Stimulated activated CD4-positive, alpha-beta T cell treated with anti-CD3 and anti-CD28 coated beads, Interleukin-12 subunit alpha, Interleukin-12 subunit beta, amount 100 ng/mL, for 48 hours (primary cell): ENCODE measurements at places on chromosomes 5 and 9.

DNA sequence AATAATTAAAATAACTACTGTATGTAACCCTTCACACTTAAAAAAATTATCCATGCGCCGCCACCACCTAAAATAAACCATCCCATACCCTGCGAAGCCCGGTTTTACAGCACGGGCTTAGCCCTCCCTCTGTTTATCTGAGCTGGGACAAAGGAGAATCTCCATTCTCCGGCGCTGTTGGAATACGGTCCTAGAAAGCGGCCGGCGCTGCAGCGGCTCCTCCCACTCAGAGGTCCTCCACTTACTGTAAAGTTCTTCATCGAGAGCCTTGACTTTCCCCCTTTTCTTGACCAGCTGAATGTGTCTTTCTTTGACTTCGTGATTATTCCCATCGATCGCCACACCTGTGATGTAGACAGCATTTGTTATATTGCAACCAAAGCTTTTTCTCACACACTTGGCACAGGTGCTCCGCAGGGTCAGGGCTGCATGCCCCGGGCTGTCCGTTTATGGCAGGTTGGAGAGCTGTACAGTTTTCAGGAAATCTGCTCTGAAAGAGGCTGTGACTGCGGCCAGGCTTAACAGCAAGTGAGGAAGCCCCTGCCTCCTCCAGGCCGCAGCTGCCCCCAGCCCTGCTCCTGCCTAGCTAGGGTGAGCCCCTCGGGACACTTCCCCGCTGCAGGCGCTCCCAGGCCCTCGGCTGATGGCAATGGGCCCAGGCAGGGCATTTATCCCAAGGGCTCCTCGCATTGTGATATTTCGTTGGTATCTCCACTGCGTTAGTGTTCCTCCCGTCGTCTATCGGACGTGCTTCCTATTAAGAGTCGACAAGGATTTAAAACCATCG is 16.7 kb downstream of the GFPT2 start:
- DNase-seq = no peak

DNA sequence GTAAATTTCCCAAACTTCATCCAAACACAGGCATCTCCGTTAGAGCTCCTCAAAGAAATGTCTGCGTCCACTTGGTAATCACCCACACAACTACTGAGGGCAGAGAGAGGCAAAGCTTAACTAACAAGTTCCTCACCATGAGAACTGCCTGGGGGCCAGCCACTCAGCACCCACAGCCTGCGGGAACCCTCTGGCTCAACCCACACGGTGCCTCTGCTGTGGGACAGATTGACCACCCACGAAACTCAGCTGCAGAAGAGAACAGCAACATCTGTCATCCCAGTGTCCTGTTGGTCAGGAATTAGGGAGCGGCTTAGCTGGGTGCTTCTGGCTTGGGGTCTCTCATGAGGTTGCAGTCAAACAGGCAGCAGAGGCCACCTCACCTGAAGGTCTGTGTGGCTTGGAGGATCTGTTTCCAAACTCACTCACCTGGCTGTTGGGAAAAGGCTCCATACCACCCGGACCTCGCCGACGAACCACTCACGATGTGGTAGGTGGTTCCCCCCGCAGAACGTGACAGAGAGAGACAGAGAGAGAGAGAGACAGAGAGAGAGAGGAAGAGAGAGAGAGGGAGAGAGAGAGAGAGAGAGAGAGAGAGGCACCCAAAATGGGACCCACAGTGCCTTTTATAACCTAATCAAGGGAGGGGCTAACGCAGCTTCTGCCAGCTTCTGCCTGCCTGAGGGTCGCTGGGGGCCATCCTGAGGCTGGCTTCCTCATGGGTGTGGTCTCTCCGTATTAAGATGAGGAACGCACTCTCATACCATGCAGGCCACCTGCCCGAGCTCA is 103.5 kb downstream of the OLFM1 start:
- DNase-seq = no peak

GRCh38 chr9:89153232-89154017 is 25.2 kb downstream of the SHC3 start:
- DNase-seq = peak; percentile 31

GRCh38 chr9:88537761-88538091 is 2.7 kb downstream of the NXNL2 start:
- no peak for DNase-seq

GRCh38 chr5:83368835-83369234 is 102.7 kb upstream of the VCAN start:
- no peak for DNase-seq

GRCh38 chr9:73026375-73026774 is 73.5 kb upstream of the ALDH1A1 start:
- DNase-seq = no peak

- DNase-seq = no peak
Measured at GRCh38 chr9:116705531-116705930, 18.4 kb downstream of the TRIM32 start.

GRCh38 chr5:67028941-67029340 is 167.7 kb downstream of the CD180 start:
- no peak for DNase-seq

DNA sequence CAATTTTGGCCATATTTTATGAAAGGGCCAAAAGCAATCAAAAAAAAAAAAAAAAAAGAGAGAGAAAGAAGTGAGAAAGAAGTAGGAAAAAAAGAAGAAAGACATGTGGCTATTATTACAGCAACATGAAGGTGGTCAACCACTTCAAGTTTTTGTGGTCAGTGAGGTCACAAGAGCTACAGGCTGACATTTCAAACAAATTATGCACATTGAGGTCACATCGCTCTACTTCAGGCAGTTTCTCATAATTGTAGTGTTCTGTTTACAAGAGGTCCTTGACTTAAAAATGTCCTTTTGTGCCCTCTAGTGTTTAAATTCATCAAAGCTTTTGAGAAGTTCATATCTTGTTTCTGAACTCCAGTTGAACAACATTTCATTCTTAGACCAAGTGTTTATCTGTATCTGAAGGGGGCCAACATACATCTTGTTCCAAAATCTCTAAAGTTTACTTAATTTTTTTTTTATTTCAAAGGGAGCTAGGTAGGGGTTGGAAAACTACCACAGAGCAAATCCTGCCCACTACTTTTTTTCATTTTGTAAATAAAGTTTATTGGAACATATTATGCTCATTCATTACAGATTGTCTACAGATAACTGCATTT is 513.1 kb downstream of the PDE4D start:
- DNase-seq = no peak
